ENCODE measurements at places on chromosomes 1 and 21.

DNA sequence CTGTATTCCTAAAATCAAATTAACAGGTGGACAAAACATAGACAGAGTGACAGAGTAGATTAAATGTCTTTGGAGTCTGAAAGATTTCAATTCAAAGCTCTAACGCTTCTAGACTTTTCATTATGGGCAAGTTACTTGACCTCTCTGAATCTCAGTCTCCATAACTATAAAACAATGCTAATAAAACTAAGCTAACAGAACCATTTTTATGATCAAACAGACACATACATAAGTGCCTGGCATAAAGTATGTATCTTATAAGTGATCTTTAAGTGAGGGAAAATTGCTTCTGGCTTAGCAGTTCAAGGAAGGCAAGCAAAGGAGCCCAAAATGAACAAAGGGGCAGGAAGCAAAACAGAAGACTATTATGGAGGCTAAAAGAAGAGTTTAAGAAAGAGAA lies 216.8 kb upstream of the TNR start:
- DNase-seq: no peak

DNA sequence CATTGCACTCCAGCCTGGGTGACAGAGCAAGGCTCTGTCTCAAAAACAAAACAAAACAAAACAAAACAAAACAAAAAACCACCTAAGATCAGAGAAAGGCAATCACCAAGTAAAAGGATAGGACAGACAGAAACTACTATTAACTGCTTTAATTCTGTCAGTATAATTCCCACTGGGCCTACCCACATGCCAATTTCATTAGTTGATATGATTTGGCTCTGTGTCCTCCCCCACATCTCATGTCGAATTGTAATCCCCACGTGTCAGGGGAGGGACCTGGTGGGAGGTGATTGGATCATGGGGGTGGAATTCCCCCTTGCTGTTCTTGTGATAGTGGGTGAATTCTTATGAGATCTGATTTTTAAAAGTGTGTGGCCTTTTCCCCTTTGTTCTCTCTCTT lies 27.2 kb upstream of the CAPZB start:
- no peak for DNase-seq

DNA sequence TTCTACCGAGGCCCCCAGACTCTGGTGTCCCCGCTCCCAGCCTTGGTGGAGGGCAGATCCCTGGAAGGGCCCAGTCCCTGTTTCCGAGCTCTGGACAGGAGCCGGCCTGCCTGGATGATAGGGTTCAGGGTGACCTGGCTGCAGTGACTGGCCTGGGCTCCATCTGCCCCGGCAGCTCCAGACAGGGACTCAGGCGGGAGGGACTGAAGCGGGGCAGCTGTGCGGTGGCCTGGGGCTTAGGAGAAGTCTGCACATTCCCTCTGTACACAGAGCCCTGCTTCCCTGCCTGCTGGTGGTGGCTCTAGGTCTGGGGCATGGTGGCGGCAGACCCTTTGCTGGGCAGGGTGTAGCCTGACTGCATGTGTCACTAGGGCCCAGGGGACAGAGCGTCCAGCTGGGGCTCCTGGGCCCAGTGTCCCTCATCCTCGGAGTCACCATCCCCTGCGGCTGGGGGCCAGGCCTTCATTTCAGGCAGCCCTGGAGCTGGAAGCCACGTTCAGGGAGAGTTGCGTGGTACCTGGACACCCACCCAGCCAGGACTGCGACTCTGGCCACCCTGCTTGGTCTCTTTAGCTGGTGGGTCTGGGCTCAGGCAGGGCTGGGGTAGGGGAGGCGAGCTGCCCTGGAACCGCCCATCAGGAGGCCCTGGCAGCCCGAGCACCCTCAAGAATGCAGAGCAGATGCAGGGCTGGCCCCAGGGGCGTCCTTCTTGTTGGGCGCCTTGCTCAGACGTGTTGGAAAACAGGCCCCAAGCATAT lies 9.6 kb downstream of the ARHGEF16 start:
- DNase-seq: no peak

- DNase-seq: no peak
Measured at GRCh38 chr1:234782791-234783190, 172.8 kb upstream of the IRF2BP2 start.

- DNase-seq: no peak
Measured at GRCh38 chr21:38813143-38813542, 7.4 kb downstream of the ETS2 start.
